ENCODE measurements at places on chromosomes 5 and 9.

- no peak for DNase-seq
These were observed 19.4 kb downstream of the CDKN2AIPNL start for GRCh38 chr5:134392301-134392700.

DNA sequence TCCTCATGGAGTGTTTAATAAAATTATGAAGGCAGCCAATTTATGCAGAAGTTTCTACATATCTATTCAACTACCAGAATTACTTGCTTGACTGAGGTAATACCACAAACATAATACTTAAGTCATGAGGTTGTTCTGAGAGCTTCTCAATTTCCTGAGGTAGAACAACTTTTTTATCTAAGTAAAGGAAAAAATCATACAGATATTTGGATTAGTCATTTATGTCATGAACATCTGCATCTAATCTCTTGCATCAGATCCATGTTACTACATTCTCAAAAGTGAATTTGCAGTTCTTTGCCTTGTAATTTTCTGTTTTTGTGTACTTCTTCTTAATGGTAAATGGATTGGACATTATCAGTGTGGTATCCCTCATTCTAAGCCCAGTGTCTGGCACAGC lies 60.4 kb upstream of the RGMB start:
- DNase-seq = no peak

GRCh38 chr9:120938851-120939250 lies 12.3 kb upstream of the TRAF1 start:
- DNase-seq = no peak

DNA sequence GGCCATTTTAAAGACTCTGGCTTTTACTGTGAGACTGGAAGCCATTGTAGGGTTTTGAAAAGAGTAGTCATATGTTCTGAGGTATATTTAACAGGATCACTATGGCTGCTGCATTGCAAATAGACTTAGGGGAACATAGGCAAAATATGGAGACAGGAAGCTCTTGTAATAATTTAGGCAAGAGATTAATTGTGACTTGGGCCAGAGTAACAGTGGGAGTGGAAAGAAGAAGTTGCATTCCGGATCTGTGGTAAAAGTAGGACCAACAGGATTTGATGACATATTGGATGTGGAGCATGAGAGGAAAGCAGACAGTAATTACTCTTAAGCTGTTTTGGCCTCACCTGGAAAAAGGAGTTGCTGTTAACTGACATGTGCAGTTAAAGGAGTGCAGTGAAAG lies 85.6 kb downstream of the SMIM15 start:
- no peak for DNase-seq

DNA sequence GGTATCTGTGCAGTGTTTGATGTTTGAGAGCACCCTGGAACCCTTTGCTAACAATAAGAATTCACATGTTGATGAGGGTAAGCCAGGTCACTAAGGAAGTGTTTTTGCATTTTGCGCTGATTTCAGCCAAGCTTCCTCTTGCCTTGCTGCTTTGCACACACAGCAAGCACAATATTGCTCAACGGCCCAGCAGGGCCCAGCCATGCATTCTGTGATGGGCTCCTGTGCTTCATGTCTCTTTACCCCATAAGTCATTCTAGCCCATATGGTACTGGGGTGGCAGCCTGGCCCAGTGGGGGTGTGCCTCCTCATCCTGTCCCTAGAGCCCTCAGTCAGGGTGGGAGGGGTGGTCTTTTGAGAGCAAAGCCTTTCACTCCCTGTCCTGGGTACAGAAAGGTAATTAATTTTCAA lies 481.3 kb downstream of the GADD45G start:
- DNase-seq = no peak

DNA sequence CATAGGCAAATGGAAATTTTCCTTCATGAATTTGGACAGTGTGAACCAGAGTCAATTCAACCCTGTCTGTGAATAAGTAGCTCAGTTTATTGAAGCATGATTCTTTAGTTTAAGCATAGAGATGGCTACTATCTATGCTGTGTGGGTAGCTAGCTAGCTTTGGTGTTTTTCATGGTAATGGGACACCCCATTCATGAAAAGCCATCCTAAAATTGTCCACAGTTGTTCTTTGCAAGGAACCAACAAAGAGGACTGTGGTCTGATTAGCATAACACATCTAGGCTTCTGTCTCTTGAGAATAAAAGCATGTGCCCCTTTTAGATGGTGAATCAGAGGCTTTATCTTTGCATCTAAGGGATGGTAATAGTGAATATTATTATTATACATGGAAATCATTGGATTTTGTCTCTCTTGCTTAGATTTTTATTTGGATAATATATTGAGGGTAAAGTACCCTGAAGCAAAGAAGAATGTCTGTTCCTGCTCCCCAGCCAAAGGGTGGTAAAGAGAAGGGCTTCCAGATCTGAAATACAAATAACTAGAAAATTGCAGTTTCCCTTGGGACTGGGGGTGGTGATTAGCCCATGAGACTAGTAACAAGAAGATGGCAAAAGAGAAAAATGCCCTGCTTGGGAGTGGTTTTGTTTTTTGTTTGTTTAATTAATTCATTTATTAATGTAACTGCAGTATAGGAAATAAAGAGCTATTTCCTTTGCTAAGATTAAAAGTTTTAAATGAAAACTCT lies 624.2 kb upstream of the ZNF608 start:
- no peak for DNase-seq

- no peak for DNase-seq
These were observed 96.6 kb downstream of the LHX2 start for GRCh38 chr9:124108216-124108615.

DNA sequence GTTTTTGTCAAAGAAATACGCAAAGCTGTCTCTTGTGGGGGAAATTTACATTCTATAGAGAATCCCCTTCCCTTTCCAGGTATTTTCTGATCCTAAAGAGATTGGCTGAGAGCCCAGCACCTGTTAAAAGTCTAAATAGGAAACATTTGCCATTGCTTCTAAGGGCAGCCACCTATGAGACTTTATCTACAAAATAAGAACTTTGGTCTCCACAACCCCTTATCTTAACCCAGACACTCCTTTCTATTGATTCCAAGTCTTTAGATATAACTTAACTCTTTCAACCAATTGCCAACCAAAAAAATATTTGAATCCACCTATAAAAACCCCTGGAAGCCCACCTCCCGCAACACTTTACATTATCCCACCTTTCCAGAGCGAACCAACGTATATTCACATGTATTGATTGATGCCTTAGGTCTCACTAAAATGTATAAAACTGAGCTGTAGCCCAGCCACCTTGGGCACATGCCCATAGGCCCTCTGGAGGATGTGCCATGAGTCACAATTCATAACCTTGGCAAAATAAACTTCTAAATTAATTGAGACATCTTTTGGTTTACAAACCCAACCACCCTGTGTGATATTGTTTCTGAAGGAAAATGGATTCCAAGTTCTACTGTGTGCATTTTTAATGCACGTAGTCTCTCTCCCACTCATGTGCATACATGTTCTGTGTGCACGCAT lies 211.4 kb downstream of the GAS1 start:
- no peak for DNase-seq

GRCh38 chr9:131289301-131290035 lies at the start of gene PLPP7:
Gene PLPP7, plus strand, starts transcription at chr9:131289723. Its CDS starts 275 bp downstream, at chr9:131289998.
- DNase-seq = peak; percentile 78

- no peak for DNase-seq
These were observed 119.8 kb upstream of the TBC1D2 start for GRCh38 chr9:98375138-98375726.

GRCh38 chr5:59678943-59679342 lies 214.6 kb downstream of the PDE4D start:
- DNase-seq = no peak

- DNase-seq = no peak
These were observed 3.1 kb downstream of the EGFL7 start for GRCh38 chr9:136665704-136666371.

DNA sequence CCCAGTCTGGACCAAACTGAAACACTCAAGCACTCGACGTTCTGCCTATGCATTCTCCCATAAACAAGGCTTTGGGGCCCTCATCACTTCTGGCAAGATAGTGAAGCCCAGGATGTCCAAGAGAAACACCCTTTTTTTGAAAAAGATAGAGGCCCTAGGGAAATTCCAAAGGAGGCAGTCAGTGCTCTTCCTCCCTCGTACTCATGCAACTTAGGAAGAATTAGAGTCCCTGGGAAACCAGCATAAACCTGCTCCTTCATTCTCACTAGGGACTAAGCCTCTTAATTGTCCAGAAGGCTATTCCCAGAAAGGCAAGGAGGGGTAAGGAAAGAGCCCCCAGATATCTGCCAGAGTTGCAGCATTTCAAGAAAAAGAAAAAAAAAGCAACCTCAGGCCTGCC lies 7.8 kb upstream of the RUSC2 start:
- DNase-seq = no peak

DNA sequence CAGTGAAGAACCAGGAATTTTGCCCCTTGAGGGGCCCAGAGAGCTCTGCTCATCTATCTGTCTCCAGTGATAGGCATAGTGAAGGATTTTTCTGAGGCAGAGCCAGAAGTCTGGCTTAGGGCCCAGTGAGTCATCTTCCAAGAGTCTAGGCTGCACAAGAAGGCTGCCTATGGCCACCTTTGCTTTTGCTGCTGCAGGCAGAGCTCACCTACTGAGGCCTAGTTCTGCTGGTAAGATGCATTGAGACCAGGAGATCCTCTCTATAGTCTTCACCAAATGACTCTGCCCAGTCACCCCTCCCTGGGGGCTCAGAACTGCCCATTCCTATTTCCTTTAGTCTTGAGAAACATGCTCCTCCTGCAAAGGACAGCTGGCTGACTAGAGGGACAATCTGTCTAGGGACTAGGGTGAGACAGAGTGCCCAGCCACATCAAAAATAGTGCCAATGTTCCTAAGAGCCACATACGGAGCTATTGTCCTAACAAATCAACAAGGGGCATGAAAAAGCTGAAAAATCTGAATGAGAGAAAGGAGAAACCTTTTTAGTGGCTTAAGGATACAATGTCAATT lies 40.3 kb upstream of the CDKN2AIPNL start:
- peak; percentile 35 for DNase-seq

DNA sequence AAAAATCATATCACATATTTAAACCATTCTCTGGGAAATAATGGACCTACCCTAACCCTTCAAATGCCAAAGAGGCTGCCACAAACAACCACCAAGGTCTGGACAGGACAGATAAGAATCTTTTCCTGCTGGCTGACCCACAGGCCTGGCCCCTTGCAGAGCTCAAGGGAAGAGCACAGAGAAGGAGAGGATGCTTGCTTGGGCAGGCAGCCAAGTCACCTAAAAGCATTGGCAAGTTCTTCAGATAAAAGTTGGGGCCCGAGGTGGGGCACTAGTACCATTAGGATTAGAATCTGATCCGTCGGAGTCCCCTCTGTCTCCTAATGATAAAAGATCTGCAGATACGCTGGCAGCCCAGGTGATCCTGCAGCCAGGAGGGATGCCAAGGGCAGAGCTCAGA lies 176.6 kb downstream of the GABBR2 start:
- no peak for DNase-seq

- no peak for DNase-seq
These were observed 142.9 kb downstream of the ATPSCKMT start for GRCh38 chr5:10106806-10107205.

DNA sequence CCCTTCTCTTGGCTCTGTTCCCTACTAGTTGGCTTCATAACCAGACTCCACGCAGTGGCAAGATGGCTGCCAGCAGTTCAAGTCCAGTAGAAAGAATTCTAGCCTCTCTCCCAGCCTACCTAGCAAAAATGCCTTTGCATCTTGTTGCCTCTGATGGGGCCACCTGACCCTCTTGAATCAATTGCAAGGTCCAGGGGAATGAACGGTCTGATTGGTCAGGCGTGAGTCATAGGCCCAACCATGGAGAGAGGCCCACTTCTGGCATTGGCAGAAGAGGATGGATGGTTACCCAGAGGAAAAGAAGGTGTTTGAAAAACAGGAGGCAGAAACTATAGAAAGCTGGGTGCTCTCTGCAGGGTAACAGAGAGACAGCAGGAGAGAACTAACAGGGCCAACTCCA lies 622.6 kb downstream of the CCDC171 start:
- no peak for DNase-seq

GRCh38 chr5:93285461-93285860 lies 295.6 kb downstream of the NR2F1-AS1 start:
- no peak for DNase-seq

DNA sequence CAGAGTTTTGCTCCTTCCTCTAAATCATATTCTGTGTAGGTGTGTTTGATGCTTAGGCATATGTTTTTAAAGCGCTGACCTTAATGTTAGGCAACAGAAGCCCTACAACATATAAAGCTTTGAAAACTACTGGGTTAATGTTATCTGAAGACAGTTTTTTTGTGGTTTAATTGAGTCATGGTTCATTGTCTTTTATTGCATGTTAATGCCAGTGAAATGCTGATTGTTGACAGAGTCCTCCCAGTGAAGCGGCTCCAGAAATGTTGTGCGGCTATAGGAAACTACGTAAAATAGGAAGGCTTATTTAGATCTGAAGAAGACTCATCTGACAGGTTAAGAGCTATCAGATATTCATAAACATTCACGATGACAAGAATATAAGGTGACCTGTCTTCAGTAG lies 424.6 kb downstream of the CCDC171 start:
- no peak for DNase-seq

- DNase-seq = no peak
These were observed 70.5 kb downstream of the MLLT3 start for GRCh38 chr9:20551835-20552234.

GRCh38 chr9:35605351-35606137 lies 482 bp downstream of the TESK1 start:
- DNase-seq = no peak

DNA sequence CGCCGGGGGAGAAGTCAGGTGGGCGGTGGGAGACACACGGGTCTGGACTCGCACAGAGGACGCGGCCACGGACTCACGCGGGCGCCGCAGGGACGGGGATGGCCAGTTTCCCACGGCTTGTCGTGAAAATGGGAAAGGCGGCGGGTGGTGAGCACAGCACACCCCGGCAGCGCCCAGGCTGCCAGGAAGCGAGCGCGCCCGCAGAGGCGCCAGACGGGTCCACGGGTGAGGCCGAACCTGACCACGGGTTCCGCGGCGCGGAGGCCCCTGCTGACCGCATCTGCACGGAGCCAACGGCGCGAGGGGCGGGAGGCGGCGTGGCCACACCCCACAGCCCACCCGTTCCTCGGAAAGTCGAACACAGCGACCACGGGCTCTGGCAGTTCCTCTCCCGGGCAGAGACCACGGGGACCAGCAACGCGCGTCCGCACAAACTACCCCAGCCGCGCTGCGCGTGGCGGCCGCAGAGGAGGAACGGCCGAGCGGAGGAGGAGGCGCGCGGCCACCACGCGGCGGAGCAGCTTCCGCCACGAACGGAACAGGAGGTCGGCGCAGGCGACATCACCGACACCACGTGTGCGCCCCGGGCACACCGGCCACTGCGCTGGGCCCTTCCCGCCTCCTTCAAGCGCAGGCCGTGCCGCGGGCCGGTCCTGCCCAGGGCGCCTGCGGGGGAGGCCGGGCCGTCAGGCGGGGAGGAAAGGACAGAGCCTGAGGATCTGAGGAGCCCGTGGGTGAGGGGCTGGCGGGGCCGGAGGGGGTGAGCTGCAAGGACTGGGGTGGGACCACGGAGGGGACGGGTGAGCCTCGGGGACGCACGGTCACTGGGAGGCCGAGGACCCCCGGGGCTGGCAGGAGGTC lies 5.6 kb downstream of the EXD3 start:
- DNase-seq = no peak

GRCh38 chr9:122180633-122181032 lies 20.9 kb downstream of the MORN5 start:
- DNase-seq = no peak
